ENCODE measurements at places on chromosomes 3 and 15. TPM values are rescaled to one million over a fixed set of nuclear protein-coding genes. Genes with fewer than 3 reads are reported as not detected.

Gene MCF2L2
- total RNA-seq, result 1.1 TPM

Gene SNX33
- 12.6 TPM for total RNA-seq

Gene NTRK3
- total RNA-seq, result not detected

Gene GUCA1C
- total RNA-seq, result not detected

Gene SAMD7
- total RNA-seq, result not detected

Gene DPPA2
- not detected for total RNA-seq

Gene ST8SIA2
- total RNA-seq, result 0.35 TPM

Gene DOCK3
- total RNA-seq, result 0.16 TPM

Gene LARP6
- 16.9 TPM for total RNA-seq

Gene FAN1
- total RNA-seq, result 11.7 TPM

Gene HHATL
- total RNA-seq, result not detected

Gene PXYLP1
- total RNA-seq, result 1.7 TPM

Gene GRK7
- not detected for total RNA-seq

Gene P2RY12
- not detected for total RNA-seq

Gene ATP13A5
- not detected for total RNA-seq

Gene SCG3
- total RNA-seq, result not detected

Gene IL20RB
- total RNA-seq, result 1.6 TPM

Gene FRMD4B
- 77.7 TPM for total RNA-seq

Gene AADACL2
- total RNA-seq, result not detected

Gene PRSS50
- total RNA-seq, result not detected

Gene GRIP2
- not detected for total RNA-seq

Measured in endothelial cell of umbilical vein (primary cell).